ENCODE measurements at places on chromosomes 5 and 9. TPM values are rescaled to one million over a fixed set of nuclear protein-coding genes. Genes with fewer than 3 reads are reported as not detected.

DNA sequence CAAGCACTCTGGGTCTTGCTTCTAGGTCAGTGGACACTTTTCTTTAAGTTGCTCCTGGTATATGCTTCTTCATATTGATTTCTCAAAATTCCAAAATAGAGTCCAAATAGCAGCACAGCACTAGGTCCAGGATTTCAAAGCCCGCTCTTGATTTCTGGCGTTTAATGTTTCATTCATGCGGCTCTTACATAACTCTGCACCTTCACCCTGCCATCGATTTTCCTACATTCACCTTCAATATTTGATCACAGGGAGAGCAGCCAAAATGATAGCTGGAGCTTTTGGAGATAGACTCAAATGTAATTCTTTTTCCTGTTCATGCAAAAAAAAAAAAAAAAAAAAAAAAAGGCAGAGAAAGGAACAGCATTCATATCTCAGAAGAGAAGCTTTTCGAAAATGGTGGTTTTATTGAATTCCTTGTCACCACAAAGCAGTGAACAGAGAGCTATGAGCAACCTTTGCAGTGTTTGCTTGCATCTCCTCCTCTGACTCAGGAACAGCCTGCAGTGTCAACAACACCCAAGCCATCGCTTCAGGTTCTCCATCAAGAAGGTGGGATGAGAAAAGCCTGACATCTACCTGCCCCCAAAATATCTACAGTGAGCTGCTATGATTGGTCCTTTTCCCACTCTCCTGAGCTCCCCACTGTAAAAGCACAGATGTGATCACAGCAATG lies 97.8 kb downstream of the MED10 start:
- no peak overlapping the region for H3K4me3 ChIP-seq
- H3K4me1 ChIP-seq: no peaks in the 10 kb centered on the region
- no peak overlapping the region for H3K27ac ChIP-seq
- no peaks in the 10 kb centered on the region for H3K36me3 ChIP-seq
- H3K27me3 ChIP-seq: peaks cover 4% of the 10 kb centered on the region
- no peak for DNase-seq

DNA sequence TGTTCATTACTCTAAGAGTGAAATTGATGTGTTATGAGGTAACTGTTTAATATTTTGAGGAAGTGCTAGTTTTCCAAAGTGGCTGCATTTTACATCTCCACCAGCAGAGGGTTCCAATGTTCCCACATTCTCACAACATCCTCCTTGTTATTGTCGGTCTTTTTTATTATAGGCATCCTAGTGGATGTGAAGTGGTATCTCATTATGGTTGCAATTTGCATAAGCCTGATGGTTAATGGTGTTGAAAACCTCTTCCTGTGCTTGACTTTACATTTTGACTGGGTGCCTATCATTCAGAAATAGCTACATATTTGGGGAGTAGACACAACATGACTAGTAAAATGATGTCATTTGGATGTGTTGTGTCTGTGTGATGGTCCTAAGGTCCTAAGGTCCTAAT lies 143.6 kb downstream of the MRPS30 start:
- H3K27ac ChIP-seq: no peak overlapping the region
- no peak overlapping the region for H3K4me3 ChIP-seq
- H3K36me3 ChIP-seq: no peaks in the 10 kb centered on the region
- no peaks in the 10 kb centered on the region for H3K27me3 ChIP-seq
- no peak for DNase-seq

GRCh38 chr5:92390657-92391056 lies 1007.5 kb upstream of the ARRDC3 start:
- no peak overlapping the region for H3K4me3 ChIP-seq
- DNase-seq: no peak
- no peaks in the 10 kb centered on the region for H3K4me1 ChIP-seq
- no peaks in the 10 kb centered on the region for H3K36me3 ChIP-seq
- no peaks in the 10 kb centered on the region for H3K27me3 ChIP-seq
- no peak overlapping the region for H3K27ac ChIP-seq

Gene MARCOL
- total RNA-seq: not detected

DNA sequence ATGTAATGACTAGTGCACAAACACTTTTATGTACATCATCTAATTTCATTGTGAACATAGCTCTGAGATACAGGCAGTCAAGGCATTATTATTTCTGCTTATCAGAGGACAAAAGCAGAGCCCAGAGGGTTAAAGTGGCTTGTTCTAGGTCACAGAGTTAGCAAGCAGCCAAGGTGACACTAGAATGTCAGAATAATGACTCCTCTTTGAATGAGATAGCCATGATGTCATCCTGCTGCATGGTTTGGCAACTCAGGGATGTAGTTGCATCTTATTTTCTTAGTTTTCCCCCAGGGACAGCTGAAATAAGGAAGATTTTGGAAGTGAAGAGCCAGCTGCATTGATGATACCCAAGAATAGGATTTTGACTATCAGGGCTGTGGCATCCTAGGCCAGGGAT lies 54.4 kb downstream of the KCNV2 start:
- H3K27ac ChIP-seq: no peak overlapping the region
- no peak for DNase-seq
- H3K4me1 ChIP-seq: no peaks in the 10 kb centered on the region
- H3K36me3 ChIP-seq: peaks cover 59% of the 10 kb centered on the region
- no peaks in the 10 kb centered on the region for H3K27me3 ChIP-seq

DNA sequence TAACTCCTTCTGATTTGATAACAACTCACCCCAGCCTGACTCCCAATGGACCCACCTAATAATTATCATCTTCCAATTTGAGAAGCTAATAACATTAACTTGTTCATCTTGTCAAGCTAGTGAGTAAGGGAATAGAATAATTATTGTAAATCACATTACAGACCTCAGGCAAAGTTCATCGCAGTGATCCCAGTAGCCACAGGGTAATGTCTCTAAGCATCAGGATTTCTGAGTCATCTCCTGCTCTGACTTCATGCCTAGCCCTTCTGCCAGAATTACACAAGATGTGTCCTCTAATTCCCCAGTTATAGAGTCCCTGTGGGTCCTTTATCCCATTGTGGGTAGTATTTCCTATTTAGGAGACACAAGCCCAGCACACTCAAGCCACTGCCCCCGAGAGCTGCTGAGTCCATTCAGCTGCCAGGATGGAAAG lies 365.7 kb downstream of the DEPDC1B start:
- H3K4me3 ChIP-seq: no peak overlapping the region
- no peak overlapping the region for H3K27ac ChIP-seq
- no peaks in the 10 kb centered on the region for H3K4me1 ChIP-seq
- H3K36me3 ChIP-seq: no peaks in the 10 kb centered on the region
- H3K27me3 ChIP-seq: no peaks in the 10 kb centered on the region
- DNase-seq: no peak

- no peak for DNase-seq
- H3K4me1 ChIP-seq: no peaks in the 10 kb centered on the region
- H3K27ac ChIP-seq: no peak overlapping the region
- no peak overlapping the region for H3K4me3 ChIP-seq
- H3K27me3 ChIP-seq: no peaks in the 10 kb centered on the region
Observed at GRCh38 chr9:106038266-106039001, 344.1 kb downstream of the TMEM38B start.

Gene NIPBL
- total RNA-seq: 120 TPM

Gene SOX30
- total RNA-seq: not detected

DNA sequence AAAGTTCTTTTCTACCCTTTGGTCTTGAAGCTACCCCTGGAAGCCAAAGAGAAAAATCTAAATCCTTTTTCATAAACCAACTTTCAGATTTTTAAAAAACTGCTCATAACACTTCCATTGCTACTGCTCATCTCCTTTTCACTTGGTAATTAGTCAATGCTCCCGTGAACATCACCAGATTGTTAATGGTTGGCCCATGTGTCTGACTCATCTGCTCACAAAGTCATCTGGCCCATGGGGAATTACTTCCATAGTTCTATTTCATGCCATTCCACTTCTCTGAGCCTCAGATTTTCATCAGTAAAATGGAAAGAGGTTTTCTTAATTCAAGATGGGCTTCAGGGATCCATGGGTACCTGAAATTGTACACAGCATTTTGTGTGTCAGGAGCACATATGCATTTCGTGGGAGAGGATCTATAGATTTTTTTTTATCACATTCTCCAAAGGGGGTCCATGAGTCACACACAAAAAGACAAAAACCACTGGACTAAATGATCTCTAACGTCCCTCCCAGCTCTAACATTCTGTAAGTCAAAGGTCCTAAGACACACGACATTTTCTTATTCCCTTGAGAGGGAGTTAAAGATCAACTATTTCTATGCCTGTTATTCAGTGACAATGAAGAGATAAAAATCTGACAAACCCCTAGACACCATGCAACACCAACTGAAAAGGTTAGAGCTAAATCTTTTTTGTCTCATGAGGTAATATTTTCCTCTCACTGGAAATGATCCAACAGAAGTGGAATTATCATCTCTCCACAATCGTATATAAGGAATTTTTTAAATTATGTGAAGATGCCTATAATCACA lies 75.4 kb downstream of the TEX10 start:
- H3K27me3 ChIP-seq: no peaks in the 10 kb centered on the region
- H3K4me1 ChIP-seq: no peaks in the 10 kb centered on the region
- H3K4me3 ChIP-seq: no peak overlapping the region
- peaks cover 15% of the 10 kb centered on the region for H3K36me3 ChIP-seq
- no peak overlapping the region for H3K27ac ChIP-seq
- DNase-seq: no peak

GRCh38 chr9:81370650-81371049 lies 318.7 kb downstream of the TLE1 start:
- no peak overlapping the region for H3K4me3 ChIP-seq
- H3K4me1 ChIP-seq: no peaks in the 10 kb centered on the region
- DNase-seq: no peak
- no peaks in the 10 kb centered on the region for H3K36me3 ChIP-seq
- no peaks in the 10 kb centered on the region for H3K27me3 ChIP-seq

GRCh38 chr5:166430491-166431319 lies 1860.7 kb upstream of the WWC1 start:
- no peaks in the 10 kb centered on the region for H3K27me3 ChIP-seq
- no peaks in the 10 kb centered on the region for H3K36me3 ChIP-seq
- DNase-seq: no peak
- H3K27ac ChIP-seq: no peak overlapping the region

GRCh38 chr5:27814983-27815382 lies 776.6 kb upstream of the CDH9 start:
- no peak overlapping the region for H3K4me3 ChIP-seq
- no peak overlapping the region for H3K27ac ChIP-seq
- H3K4me1 ChIP-seq: no peaks in the 10 kb centered on the region
- no peak for DNase-seq
- no peaks in the 10 kb centered on the region for H3K36me3 ChIP-seq
- H3K27me3 ChIP-seq: no peaks in the 10 kb centered on the region

GRCh38 chr9:96108691-96109380 lies 193.1 kb downstream of the HSD17B3 start:
- no peaks in the 10 kb centered on the region for H3K4me1 ChIP-seq
- no peaks in the 10 kb centered on the region for H3K36me3 ChIP-seq
- no peak for DNase-seq
- peaks cover 2% of the 10 kb centered on the region for H3K27me3 ChIP-seq

Gene CYLC2
- not detected for total RNA-seq

- H3K27me3 ChIP-seq: no peaks in the 10 kb centered on the region
- no peaks in the 10 kb centered on the region for H3K36me3 ChIP-seq
- no peak overlapping the region for H3K27ac ChIP-seq
- no peak for DNase-seq
- H3K4me1 ChIP-seq: no peaks in the 10 kb centered on the region
Observed at GRCh38 chr9:7910426-7911020, 110.9 kb upstream of the DMAC1 start.

Gene FOXI1
- total RNA-seq: 0.28 TPM

DNA sequence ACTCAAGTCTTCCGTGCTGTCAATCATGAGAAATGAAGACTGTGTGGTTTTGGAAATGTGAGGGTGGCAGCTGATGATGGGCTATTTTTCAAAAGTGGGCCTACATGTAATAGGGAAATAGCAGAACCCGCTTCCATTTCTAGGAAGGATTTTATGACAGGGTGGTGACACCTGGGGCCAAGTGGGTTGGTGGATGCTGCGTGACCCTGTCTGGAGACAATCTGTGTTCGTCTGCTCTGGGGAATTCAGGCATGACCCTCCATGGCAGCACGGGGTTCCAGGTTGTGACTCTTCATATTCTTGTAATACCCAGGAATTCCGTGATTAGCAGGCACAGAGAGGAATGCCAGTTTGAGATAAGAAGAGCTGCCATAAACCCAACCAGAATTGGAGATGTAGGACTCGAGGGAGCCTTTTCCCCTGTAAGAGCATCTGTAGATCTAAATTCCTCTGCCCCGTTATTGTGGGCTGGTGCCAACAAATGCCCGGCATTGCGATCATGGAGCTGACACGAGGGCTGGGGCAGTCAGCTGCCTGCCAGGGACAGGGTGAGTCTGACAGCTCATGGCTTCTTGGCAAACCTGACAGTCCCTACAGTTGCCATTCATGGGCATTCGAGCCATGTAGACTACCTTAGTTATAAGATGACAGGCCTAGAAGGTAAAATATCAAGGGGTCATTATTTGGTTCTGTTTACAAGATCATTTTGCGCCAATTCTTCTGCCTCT lies 279.7 kb downstream of the GADD45G start:
- DNase-seq: no peak
- H3K27me3 ChIP-seq: no peaks in the 10 kb centered on the region
- no peaks in the 10 kb centered on the region for H3K4me1 ChIP-seq
- no peak overlapping the region for H3K4me3 ChIP-seq
- H3K27ac ChIP-seq: no peak overlapping the region

- H3K4me1 ChIP-seq: no peaks in the 10 kb centered on the region
- H3K27me3 ChIP-seq: peaks cover 48% of the 10 kb centered on the region
- H3K27ac ChIP-seq: no peak overlapping the region
- no peak for DNase-seq
- H3K4me3 ChIP-seq: no peak overlapping the region
Observed at GRCh38 chr5:155728857-155729683, 597.9 kb upstream of the SGCD start.

- no peaks in the 10 kb centered on the region for H3K27me3 ChIP-seq
- H3K27ac ChIP-seq: no peak overlapping the region
Observed at GRCh38 chr5:141978389-141978788, 9.5 kb downstream of the RNF14 start.

Gene ITK
- total RNA-seq: 289 TPM

- DNase-seq: no peak
- no peak overlapping the region for H3K27ac ChIP-seq
- H3K4me1 ChIP-seq: no peaks in the 10 kb centered on the region
- no peaks in the 10 kb centered on the region for H3K27me3 ChIP-seq
Observed at GRCh38 chr5:155943516-155944407, 383.2 kb upstream of the SGCD start.

Gene ROPN1L
- 0.58 TPM for total RNA-seq

DNA sequence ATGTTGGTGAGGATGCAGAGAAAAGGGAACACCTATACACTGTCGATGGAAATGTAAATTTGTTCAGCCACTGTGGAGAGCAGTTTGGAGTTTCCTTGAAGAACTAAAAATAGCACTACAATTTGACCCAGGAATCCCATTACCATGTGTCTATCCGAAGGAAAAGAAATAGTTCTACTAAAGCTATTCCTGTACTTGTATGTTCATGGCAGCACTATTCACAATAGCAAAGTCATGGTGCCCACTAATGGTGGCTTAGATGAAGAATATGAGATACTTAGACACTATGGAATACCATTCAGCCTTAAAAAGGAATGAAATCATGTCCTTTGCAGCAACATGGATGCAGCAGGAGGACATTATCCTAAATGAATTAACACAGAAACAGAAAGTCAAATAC lies 50.2 kb upstream of the CAST start:
- no peak for DNase-seq
- peaks cover 6% of the 10 kb centered on the region for H3K4me1 ChIP-seq
- H3K27me3 ChIP-seq: no peaks in the 10 kb centered on the region
- H3K4me3 ChIP-seq: no peak overlapping the region

Gene FAM151B
- total RNA-seq: 0.61 TPM

- no peaks in the 10 kb centered on the region for H3K36me3 ChIP-seq
- H3K27ac ChIP-seq: no peak overlapping the region
- no peak overlapping the region for H3K4me3 ChIP-seq
- peaks cover 4% of the 10 kb centered on the region for H3K4me1 ChIP-seq
- no peak for DNase-seq
- H3K27me3 ChIP-seq: no peaks in the 10 kb centered on the region
Observed at GRCh38 chr9:84393266-84393950, 52.9 kb upstream of the SLC28A3 start.

Gene TEX48
- total RNA-seq: not detected

Data from CD4-positive, alpha-beta T cell (primary cell).